ENCODE measurements at places on chromosomes 1 and 21.

DNA sequence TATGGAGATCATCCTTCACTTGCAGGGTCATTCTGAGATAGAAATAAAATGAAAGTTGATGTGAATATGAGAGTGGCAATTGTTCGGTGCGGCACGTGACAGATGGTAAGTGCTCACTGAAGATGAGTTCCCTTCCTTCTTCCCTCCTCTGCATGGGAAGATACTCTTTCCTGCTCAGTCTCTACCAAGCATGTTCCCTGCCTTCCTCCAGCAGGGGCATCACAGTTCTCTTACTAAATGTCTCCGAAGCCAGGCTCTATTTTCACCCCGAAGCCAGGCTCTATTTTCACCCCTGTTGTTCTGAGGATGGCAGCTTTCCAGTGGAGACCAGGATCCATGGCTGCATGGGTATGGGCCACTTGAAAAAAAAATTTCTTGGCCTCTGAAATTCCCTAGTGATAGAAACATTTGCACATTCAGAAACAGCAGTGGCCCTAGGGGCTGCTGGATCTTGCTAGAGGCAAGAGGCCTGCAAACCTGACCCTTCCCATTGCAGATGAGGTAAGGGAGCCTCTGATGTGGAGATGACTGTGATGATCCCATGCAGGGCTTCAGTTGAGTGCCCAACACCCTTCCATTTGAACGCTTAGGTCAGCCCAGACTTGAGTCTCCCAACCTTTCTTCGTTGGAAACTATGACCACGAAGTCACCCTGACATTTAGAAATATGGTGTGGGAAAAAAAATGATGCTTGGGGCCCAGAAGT is 123.7 kb upstream of the HMGB4 start:
- no peak for DNase-seq

GRCh38 chr1:31583995-31584868 is 7.9 kb downstream of the TINAGL1 start:
- DNase-seq = no peak

DNA sequence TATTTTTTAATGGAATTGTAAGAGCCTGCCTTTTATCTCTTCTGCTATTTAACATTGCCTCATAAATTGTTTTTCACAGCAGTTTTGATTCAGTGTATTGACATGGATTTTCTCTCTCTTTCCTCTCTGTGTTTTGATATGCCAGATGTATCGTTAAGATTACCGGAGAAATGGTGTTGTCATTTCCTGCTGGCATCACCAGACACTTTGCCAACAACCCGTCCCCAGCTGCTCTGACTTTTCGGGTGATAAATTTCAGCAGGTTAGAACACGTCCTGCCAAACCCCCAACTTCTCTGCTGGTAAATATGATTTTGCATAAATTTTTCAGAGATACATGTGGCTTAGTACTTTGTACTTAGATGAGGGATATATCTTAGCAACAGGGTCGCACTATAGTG is 23.1 kb upstream of the DYNLT5 start:
- no peak for DNase-seq

DNA sequence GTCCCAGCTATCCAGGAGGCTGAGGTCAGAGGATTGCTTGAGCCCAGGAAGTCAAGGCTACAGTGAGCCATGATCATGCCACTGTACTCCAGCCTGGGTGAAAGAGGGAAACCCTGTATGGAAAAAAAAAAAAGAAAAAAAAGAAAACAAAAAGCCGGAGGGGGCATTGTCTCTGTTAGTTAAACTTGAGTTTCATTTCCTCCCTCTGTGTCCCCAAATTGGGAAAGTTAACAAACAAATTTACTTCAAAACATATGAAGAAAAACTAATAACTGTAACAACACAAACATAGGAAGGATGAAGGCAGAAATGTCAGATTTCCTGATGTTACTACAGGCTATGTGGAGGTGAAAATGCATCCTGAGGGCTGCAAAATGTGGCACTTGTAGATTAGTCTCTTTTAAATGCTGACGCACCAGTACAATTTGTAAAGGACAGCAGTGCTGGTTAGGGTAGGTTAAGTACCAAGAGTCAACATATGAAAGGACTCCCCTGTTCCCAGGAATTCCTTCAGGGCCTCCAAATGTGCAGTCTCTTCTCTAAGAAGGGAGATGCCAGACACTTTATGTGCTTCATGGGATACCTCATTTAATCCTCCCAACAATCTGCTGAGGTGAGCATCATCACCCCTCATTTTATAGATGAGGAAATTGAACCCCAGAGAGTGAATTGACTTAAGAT is 52.9 kb downstream of the DEGS1 start:
- DNase-seq = no peak

DNA sequence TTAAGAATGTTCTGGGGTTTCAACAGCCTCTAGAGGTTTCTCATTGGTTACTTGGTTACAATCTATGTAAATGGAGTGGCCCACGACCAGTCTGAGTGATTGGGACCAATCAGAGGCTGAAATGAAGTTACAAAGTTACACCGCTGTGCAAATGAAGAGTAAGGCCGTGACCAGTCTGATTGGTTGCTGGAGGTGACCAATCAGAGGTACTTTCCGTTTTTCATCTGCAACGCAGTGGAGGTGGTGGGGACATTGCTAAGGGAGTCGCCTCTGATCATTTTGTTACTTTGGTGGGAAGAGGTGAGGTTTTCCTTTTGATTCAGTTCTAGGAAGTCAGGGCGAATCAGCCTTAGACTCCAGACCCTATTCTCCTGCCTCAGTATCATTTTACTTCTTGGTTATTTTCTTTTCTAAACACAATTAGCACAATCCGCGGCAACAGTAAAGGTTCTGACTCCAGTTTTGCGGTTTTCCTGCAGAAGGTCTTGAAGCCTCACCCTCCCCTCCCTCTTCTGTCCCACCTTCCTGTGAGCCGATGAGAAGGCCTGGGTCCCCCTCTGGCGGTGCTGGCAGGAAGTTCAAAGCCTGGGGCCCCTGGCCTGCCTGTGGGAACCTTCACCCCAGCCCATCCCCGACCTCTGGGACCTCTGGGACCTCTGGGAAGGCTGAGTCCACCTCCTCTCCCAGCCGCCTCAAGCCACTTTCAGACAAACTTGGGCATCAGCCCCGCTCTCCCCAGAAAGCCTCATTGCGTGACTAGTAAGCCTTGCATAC is 38.7 kb upstream of the TTC34 start:
- peak; percentile 55 for DNase-seq

Data from CD4-positive, alpha-beta T cell treated with Interleukin-15 for 4 hours (primary cell).